Pancreas (tissue), 10 donors: ENCODE measurements at places on chromosomes 12 and 14.

GRCh38 chr12:115072712-115073111 is 388.7 kb upstream of the TBX3 start:
- H3K36me3 ChIP-seq, result no peaks in the 10 kb centered on the region
- no peaks in the 10 kb centered on the region for H3K27me3 ChIP-seq
- no peak overlapping the region for H3K4me3 ChIP-seq
- H3K4me1 ChIP-seq, result no peaks in the 10 kb centered on the region
- H3K27ac ChIP-seq, result no peak overlapping the region

DNA sequence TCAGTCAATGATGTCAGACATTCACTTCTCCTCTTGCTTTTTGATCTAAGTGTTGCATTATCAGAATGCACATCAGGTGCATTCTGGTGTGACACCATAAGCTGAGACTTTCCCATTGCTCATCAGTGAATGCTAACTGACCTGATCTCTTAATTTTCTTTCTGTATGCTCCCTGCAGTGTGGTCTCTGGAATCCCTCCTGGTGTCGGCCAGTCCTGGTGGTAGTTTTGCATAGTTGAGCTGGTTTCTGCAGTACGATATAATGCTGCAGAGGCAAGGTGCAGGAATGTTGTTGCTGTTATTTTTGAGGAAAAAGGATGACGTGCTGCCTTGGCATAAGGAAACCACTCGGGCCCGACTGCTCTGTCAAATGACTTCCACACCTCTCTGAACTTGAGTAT is 11.0 kb upstream of the SRP54 start:
- no peaks in the 10 kb centered on the region for H3K4me1 ChIP-seq
- no peak overlapping the region for H3K4me3 ChIP-seq
- no peaks in the 10 kb centered on the region for H3K27me3 ChIP-seq
- no peak for DNase-seq
- no peaks in the 10 kb centered on the region for H3K36me3 ChIP-seq

DNA sequence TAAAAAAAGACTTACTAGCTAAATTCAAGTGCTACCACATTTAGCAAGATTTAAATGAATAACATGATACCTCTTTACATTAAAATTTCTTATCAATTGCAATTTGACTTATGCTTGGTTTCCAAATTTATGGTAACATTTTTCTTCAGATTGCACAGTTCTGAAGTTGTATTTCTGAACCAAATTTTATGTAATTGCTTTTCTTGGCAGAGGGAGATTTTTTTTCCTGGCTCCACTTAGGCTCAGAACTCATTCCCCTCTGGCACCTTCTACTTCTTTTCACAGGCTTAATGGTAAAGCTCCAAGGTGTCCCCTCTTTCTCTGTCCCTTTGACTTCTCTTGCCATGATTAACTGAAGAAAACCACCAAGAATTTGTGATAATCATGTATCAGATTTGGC is 99.8 kb upstream of the TMTC1 start:
- no peaks in the 10 kb centered on the region for H3K27me3 ChIP-seq
- no peaks in the 10 kb centered on the region for H3K4me1 ChIP-seq

GRCh38 chr14:76770521-76771436 is 9.5 kb downstream of the VASH1 start:
- H3K27ac ChIP-seq, result no peak overlapping the region
- H3K36me3 ChIP-seq, result no peaks in the 10 kb centered on the region
- H3K4me1 ChIP-seq, result peaks cover 12% of the 10 kb centered on the region
- no peaks in the 10 kb centered on the region for H3K27me3 ChIP-seq
- DNase-seq, result no peak
- H3K4me3 ChIP-seq, result no peak overlapping the region

- no peaks in the 10 kb centered on the region for H3K4me1 ChIP-seq
- no peaks in the 10 kb centered on the region for H3K36me3 ChIP-seq
- no peaks in the 10 kb centered on the region for H3K27me3 ChIP-seq
- H3K27ac ChIP-seq, result no peak overlapping the region
- no peak for DNase-seq
These were observed 272.0 kb upstream of the SFSWAP start for GRCh38 chr12:131438881-131439280.

DNA sequence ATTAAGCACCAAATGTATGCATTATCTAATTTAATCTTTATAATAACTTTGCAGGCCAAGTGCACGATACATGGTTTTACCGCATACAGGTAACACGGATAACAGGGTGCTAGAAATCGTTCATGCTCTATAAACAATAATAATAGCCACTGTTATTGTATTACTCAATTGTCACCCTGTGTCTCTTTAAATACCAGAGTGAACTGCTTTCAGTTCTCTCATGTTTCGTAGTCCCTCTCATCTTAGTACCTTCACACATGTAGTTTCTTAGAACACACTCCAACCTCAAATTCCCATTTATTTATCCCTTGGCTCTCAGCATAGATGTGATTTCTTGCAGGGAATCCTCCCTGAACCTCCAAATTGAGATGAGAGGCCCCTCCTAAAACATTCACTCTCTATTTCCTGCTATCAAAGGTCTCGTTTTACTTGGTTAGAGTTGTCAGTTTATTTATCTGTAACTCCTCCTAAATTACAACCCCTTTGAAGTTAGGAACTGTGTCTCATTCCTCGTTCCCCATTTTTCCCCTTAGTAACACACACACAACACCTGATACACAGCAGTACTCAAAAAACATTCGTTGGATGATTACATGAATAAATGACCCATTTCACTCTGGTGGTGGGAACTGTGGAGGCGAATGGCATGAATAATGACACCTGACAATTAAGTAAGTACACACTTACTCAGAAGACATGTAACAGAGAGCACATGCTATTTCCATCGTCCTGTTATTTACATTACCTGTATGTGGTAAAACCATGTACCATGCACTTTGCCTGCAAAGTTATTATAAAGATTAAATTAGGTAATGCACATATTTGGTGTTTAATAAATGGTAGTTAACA is 134.6 kb downstream of the BTG1 start:
- no peaks in the 10 kb centered on the region for H3K27me3 ChIP-seq
- no peak overlapping the region for H3K27ac ChIP-seq
- H3K36me3 ChIP-seq, result no peaks in the 10 kb centered on the region
- no peaks in the 10 kb centered on the region for H3K4me1 ChIP-seq
- no peak overlapping the region for H3K4me3 ChIP-seq
